Hepatocyte (in vitro differentiated cells): ENCODE measurements at places on chromosomes 12 and 14.

DNA sequence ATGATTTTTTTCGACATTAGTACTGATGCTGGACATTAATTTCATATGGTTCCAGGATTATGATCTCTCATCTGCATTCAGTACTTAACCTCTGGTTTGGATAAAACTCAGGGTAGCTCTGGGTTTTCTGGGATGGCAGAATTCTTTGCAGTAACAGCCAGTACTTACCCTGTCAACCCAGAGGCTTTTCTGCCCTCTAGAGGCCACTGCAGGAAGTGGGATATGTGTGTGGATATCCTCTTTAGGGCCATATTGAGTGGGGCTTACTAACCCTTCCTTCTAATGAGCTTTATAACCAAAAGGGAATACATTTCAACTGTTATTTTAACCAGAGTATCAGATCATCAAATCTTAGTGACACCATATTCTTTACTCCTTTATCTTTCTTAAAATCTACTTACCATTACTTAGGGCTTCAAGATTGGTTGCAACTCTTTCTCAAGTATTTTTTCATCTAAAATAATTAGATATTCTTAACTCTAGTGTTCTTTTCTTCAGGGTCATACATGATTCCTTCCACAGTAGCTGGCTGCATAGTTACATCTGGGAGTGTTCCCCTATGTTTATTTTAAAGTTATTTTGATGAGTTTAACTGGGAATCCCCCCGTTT lies 488.0 kb upstream of the STXBP6 start:
- peak; percentile 68 for DNase-seq

GRCh38 chr14:105286759-105287144 lies 14.0 kb downstream of the BRF1 start:
- no peak for DNase-seq

GRCh38 chr12:101650346-101651117 lies 46.9 kb upstream of the CHPT1 start:
- no peak for DNase-seq

DNA sequence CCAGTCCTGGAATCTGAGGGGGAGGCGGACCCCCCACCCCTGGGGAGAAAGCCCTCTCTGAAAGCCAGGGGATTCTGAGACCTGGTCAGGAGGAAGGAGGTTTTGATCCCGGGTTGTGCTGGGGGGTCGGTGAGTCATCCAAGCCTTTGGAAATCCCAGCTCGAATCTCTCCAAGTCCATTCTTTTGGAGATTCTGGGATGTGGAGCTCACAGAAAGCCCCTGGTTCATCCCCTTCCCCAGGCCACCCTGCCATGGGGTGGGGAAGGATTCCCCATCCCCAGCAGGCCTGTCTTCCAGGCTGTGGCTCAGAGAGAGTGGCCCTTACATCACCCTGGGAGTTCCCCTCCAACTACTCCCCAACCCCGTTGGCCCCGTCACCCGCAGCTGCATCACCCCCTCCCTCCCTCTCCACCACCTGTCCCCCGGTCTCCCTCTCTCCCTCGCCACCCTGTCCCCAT lies 14.3 kb downstream of the EXOC3L4 start:
- DNase-seq, result no peak

- no peak for DNase-seq
Observed at GRCh38 chr14:99181804-99182520, 90.0 kb downstream of the BCL11B start.

DNA sequence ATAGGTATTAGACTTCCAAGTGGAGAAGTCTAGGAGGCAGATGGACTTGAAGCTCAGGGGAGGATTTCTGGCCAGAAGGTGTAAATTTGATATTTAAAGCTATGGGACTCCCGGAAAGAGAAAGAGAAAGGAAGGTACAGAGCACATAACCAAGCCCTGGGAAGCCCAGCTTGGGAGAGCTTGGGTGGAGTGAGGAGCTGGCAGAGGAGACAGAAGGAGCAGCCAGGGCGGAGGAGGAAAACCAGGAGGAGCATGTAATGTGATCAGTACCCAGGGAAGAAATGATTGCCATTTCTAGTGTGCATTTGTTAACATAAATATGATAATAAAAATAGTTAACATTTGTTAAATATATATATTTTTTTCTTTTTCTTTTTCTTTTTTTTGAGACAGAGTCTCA lies 67.4 kb downstream of the KICS2 start:
- no peak for DNase-seq

GRCh38 chr12:57811028-57811755 lies 7.3 kb downstream of the AVIL start:
- DNase-seq, result no peak

DNA sequence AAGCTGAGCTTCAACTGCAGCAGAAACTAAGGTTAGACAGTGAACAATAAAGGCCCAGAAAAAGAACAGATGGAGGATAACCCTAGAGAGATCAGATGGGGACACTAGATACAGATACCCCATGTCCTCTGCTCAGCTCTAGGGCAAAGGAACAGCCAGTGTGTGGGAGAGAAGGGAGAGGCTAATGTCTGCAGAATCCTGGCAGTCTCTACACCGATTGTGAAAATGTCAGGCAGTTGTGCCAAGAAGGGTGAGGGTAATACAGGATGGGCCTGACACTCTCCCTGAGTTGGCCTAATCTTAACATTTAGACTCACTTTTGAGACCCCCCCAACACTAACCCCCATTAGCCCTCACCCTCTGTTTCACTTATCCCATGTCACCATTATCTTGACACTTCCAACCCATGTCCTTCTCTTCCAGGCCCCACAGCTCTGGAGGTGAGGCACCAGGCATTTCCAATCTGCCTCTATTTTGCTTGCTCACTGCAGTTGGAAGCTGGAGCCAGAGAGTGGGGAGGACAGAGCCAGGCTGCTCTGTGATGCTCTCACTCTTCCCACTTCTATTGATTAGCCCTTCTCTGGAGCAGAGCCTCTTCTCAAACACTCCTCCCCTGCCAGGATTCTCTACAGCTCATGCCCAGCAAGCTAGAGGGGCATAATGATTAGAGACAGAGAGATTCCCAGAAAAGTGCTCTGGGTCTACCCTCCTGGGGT lies 3.0 kb upstream of the BLOC1S1 start:
- DNase-seq, result no peak

DNA sequence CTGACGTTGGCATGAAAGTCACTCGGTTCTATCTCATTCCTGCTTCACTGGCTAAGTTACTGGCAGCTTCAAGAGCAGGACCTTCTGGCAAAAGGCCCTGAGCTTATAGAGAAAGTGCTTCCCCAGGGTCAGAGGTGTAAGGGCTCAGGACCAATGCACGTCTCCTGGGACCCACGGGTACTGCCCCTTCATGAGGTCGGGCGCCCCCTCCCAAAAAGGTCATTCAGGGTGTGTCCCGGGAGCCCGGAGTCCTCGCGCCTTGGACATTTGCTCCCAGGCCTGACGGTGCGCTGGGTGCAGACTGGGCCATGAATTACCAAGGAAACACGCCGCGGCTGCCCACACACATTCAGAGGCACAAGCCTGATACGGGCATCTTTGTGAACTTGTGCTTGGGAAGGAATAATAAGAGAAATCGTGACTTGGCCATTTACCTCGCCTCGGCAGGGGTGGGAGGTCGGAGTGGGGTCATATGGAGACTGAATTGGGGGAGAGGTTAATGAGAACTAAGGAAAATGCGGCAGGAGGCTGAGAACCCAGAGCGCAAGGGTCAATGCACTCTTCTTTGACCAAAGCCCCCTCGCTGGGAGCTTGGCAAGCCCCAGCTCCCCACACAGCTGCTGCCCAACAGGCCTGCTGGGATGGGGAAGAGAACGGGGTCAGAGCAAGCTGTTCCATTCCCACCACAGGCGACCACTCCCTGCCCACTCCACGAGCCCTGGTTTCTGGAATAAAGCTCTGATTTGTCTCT lies 15.7 kb upstream of the SLC6A12 start:
- no peak for DNase-seq

DNA sequence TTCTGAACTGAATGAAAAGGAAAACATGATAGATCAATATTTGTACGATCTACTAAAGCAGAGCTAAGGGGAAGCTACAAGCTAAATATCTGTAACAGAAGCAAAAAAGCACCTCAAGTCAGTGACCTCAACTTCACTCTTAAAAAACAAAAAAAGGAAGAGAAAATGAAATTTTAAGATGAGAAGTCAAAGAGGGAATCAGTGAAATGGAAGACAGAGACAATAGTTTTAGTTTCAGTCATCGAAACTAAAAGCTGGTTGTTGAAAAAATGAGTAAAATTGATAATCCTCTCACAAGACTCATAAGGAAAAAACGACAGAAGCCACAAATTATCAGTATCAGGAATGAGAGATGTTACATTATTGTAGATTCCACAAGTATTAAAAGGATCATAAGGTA lies 11.9 kb upstream of the SLC2A13 start:
- no peak for DNase-seq
